ENCODE measurements at places on chromosomes 13 and 19.

DNA sequence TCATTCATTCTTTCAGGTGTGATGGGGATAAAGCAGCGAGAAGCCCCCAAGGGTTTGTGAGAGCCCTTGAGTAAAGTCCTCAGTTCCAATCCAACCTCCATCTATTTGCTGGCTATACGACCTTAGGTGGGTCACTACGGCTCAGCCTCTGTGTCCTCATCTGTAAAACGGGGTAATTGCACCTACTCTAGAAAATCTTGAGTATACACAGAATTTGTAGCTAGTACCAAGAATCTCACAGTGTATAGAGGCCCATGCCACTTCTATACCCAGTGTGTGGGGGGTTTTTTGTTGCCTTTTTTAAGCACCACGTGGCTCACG, 406 bp upstream of the DNMT1 start:
- no peak for DNase-seq

- no peak for DNase-seq
Observed at GRCh38 chr19:35939307-35940077, 3.3 kb downstream of the LRFN3 start.

GRCh38 chr19:51367255-51367564, 1.0 kb upstream of the ETFB start:
- no peak for DNase-seq

DNA sequence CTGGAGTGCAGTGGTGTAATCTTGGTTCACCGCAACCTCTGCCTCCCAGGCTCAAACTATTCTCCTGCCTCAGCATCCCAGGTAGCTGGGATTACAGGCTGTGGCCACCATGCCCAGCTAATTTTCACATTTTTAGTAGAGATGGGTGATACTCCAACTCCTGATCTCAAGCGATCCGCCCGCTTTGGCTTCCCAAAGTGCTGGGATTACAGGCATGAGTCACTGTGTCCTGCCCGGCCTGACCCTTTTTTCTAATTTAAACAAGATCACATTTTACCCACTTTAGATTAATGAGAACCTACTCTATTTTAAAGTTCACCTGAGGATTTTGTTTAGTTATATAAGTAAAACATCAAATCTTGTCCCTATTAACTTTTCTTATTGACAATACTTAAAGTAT, 91.8 kb upstream of the POSTN start:
- DNase-seq = no peak

GRCh38 chr19:21750586-21751128, 16.7 kb downstream of the ZNF100 start:
- no peak for DNase-seq

DNA sequence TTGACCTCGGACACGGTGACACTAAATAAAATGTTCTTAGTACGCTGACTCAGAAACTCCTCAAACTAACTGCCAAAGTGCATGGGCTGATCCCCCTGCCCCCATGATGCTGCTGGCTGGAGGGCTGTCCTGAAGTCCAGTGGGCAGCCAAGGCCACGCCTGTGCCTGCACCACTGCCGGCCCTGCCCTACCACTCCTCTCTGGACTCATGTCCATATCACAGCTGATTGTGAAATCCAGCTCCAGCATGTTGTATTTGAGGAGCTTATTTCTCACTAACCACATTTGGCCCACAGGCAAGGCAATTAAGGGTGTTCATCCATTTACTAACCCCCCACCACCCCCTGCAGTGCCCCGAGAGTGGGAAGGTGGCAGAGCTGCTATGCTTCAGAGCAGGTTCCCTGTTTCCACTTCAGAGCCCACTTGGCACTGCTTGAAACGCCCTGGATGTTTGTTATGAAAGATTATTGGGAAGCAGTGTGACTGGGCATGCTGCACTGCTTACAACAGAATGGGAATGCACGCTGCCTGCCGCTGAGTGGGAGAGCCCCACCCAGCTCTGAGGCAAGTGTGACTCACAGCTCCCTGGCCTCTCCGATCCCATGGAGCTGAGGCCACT, 114.0 kb downstream of the UQCRFS1 start:
- DNase-seq = no peak

GRCh38 chr19:58128041-58128685, 22.4 kb downstream of the ZNF329 start:
- DNase-seq = no peak

DNA sequence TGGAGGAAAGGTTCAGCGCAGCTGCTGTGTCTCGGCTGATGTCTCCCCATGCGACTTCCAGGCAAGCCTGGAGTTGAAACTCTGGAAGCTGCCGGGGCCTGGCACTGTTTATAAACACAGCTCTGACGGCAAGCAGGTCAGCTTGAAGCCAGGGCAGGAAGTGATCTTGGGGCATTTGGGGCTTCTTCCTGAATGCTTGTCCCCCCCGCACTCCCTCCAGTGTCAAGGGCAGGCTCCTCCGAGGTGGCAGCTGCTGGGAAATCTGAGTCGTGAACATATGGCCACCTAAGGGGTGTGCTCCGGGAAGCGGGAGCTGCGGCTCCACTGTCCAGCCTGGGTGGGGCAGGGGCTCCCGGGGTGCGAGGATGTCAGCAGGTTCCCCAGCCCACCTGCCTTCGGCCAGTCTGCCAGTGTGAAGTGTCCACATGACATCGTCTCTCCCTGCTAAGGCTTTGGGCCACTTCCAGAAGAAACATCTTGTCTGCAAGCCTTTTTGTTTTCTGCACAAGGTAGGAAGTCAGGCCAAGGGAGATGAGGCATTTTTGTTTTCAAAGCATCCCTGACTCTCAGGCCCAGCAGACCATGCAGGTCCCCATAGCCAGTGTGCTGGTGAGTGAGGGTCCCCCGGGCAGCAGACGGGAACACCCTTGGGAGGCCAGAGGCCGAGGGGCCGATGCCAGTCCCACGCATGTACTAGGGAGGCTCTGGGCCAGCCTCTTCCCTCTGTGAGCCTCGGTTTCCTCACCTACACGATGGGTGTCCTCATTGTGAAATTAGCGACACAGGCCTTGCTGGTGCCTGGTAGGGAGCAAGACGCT, 2.7 kb downstream of the PIAS4 start:
- DNase-seq = no peak

- DNase-seq = no peak
Observed at GRCh38 chr13:111006506-111007031, 91.7 kb upstream of the ANKRD10 start.

DNA sequence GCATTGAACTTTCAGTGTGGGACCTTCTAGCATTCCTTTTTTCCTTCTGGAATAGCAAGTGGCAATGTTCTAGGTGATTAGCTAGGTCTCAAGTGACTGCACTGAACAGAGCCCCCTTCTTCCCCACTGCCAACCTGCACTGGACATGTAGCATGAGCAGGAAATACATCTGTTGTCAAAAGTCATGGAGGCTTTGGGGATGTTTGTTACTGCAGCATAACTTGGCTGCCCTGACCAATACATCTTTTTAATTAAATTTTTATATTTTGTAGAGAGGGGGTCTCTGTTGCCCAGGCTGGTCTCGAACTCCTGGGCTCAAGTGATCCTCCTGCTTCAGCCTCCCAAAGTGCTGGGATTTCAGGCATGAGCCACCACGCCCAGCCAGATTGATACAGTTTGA, 163.6 kb downstream of the CACNA1A start:
- DNase-seq = no peak

DNA sequence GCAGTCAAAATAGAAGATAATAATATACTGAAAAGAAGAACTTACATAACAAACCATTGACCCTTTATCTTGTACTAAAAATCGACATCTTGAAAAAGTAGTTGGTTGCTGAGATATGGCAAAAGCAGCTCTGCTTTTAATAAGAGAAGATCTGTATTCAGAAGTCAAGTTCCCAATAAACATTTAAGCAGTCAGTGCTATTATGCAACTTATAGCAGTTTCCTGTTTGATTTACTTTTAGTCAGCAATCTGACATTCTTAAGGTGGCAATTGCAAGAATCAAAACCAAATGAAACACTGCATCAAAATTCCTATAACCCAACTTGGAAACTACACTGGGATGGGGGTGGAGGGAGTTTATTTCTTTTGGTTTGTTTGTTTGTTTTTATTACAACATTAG, 165.5 kb downstream of the TBC1D4 start:
- DNase-seq = no peak

- no peak for DNase-seq
Observed at GRCh38 chr13:42671502-42671901, 97.5 kb downstream of the TNFSF11 start.

- DNase-seq = no peak
Observed at GRCh38 chr19:30861919-30862318, 487.3 kb downstream of the TSHZ3 start.

DNA sequence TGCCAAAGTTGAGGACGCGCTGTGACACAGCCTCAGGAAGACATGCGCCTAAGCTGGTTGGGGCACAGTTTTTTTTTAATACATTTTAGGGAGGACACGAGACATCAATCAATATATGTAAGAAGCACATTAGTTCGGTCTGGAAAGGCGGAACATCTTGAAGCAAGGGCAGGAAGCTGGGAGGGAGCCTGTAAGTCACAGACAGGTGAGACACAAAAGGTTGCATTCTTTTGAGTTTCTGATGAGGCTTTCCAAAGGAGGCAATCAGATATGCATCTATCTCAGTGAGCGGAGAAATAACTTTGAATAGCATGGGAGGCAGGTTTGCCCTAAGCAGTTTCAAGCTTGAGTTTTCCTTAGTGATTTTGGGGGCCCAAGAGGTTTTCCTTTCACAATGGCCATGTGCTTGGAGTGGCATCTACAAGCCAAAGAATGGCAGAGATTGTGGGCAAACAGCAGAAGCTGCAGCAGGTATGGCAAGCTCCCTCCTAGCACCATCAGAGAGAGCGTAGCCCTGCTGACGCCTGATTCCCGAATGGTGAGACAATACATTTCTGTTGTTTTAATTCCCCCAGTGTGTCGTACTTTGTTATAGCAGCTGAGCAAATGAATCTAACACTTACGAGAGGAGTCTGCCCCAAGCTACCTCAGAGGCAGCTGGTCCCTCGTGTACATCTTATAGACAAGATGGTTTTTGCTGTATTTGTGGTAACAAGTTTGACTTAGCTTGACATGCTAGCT, 99.5 kb upstream of the TMTC4 start:
- no peak for DNase-seq

GRCh38 chr13:34886987-34887386, 55.1 kb upstream of the NBEA start:
- DNase-seq = no peak

- no peak for DNase-seq
Observed at GRCh38 chr19:28744014-28744413, 468.9 kb downstream of the UQCRFS1 start.

- DNase-seq = no peak
Observed at GRCh38 chr19:17751912-17752273, 616 bp downstream of the FCHO1 start.

DNA sequence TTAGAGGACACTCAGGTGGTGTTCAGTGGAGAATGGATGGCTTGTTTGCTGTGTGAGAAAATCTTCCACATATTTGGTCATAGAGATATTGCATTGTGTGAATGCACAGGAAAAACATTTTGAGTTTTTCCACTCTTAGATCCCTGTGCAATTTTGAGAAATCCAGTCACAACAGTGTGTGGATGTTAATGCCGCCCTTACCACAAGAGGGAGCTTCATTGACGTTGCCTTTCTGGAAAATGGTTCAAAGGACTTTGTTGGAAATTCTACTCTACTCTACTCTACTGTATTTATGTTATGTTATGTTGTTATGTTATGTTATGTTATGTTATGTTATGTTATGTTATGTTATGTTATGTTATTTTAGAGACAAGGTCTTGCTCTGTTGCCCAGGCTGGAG, 13.4 kb downstream of the ZNF20 start:
- DNase-seq = no peak

DNA sequence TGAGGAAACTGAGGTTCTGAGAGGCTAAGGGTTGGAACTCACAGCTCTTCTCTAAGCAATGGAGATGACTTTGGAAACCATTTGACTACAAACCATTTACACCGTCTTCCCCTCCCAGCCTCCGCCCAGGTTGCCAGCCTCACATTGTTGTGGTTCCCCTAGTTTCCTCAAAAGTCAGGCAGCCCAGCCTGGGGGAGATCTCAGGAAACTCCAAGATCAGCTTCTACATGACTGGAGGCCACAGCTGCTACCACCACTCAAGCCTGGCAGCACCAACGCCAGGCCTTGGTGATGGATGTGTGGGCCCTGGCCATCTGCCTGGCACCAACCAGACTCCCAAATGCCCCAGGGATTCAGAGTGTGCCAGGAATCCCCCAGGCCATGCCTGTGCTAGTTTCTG, 207.9 kb downstream of the TSHZ3 start:
- no peak for DNase-seq

GRCh38 chr19:5984600-5984999, 6.7 kb upstream of the RANBP3 start:
- no peak for DNase-seq

DNA sequence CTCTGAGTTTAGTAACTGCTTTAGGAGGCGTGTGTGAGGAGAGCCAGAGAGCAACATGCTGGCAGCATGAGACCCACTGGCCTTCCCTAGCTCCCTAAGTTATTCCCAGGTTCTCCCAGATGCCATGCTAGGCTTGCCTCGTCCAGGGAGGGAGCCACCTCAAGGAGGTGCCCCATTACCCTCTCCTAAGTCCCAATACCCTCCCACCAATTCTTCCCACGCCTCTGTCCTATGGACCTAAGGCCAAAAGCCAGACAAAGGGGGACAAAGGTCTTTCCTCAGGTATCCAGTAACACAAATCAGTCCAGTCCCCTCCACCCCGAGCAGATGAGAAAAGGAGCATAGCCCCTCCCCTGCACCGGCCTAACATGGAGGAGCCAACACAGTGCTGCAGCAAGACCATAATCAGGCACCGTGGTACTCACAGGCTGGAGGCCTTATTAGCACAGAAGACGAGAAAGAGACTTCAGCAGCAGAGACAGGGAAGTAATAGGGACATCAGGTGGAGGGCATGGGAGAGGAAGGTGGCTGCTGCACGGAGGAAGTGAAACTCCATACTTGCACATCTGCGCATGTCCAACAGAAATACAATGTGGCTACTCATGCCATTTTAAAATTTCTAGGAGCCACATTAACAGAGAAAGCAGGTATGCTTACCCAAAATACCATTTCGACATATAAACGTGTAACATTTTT, 46.3 kb downstream of the BRD4 start:
- DNase-seq = no peak

GRCh38 chr19:42558450-42559150, 30.3 kb upstream of the CEACAM1 start:
- DNase-seq = no peak

GRCh38 chr19:42288387-42288786, 13.5 kb upstream of the PRR19 start:
- no peak for DNase-seq

DNA sequence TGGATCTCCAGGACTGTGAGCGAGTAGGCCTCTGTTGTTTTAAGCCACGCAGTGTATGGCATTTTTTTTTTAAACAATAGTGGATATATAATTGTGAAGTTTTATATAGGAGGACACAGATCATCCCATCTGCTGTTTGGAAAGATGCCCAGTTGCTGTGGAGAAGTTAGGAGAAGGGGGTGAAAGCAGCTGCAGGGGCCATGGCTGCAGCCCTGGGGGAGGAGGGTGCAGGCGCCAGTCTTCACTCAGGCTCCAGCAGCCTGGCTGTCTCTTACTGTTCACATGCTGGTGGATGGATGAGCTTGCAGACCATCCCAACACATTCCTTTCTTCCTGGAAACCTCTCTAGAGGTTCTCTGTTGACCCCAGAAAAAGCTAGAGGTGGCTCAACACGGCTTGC, 242.3 kb downstream of the TEX29 start:
- no peak for DNase-seq

Data from stimulated activated CD8-positive, alpha-beta memory T cell treated with anti-CD3 and anti-CD28 coated beads, Interleukin-7, amount 100 ng/mL, for 1 hour (primary cell).